ENCODE measurements at places on chromosomes 3 and 15. TPM values are rescaled to one million over a fixed set of nuclear protein-coding genes. Genes with fewer than 3 reads are reported as not detected.
A peak's percentile ranks its signal among the peaks of the same experiment; 100 is the strongest.

DNA sequence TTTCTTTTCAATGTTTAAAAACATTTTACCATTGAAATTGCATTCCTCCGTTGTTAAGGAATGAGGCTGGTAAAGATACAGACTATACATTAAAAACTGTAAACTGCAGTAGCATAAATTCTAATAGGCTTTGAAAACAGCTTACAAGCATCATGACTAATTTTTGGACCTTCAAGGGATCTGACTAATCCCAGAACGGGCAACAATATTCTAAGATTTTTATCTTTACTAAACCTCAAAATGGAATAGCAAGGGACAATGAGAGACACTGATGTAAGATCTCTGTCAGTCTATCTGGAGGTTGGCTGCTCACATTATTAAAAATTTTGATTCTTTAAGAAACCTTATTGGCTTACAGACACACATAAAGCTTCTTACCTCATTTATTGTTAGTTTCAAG is 74.7 kb downstream of the BTD start:
- DNase-seq = no peak

DNA sequence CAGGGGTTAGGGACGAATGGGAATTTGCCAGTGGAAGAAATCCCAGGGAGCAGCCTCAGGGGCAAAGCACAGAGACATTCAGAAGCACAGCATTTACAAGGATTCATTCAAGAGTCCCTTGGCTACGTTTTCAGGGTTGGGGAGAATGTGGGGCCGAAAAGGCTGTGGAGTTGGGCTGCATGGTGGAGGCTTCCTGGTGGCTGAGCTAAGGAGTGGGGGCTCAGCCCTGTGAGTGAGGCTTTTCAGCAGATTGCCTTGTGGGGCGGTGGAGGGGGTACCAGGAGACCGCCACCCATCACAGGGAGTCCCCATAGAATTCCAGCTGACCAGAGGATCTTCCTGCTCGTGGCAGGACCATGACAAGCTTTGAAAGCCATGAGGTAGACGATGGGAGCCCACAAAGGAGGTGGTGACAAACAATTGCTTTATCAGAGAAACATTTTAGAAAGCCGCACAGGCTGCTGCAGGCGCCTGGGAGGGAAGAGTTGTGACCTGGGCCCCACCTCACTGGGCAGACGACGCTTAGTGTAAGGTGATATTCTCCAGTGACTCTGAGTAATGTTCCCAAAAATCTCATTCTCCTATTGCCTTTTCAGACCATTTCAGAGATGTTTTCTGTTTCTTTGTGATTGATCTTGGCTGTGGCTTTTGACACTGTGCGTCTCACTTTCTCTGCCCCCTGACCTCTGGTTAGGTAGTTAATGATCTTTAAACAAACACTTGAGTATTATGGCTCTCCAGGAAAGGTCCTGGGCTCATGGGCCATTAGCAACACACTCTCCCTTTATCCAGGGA is 128.0 kb downstream of the DNAJB8 start:
- no peak for DNase-seq

GRCh38 chr3:116064646-116065045 is 380.6 kb downstream of the LSAMP start:
- DNase-seq = no peak

DNA sequence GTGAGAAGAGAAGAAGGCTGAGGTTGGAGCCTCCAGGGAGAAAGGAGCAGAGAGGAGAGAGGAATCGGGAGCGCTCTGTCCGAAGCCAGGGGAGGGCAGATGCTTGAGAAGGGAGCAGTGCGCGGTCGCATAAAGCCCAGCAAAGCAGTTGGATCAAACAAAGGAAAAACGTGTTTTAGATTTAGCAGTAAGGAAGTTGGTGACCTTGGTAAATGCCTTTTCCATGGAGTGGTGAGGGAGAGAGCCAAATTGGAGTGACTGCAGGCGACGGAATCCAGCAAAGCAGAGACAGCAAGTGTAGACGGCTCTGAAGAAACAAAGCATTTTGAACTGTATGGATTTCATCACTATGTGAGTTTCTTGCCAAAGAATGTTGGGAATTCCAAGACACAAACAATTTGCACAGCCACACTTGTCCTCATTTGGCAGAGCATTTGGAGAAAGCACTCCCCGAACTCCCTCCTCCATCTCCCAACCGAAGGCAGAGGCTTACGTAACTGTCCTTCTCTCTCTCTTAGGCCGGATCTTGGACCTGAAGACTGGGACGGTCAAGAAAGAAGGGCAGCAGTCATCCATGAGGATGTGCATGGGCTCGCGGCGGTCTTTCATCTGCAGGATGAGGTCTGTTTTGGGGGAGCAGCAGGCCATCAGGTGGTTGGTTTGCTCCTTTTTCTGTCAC is 103.6 kb downstream of the ARNT2 start:
- DNase-seq = no peak

- no peak for DNase-seq
Measured at GRCh38 chr3:41693799-41694198, 268.1 kb downstream of the ULK4 start.

DNA sequence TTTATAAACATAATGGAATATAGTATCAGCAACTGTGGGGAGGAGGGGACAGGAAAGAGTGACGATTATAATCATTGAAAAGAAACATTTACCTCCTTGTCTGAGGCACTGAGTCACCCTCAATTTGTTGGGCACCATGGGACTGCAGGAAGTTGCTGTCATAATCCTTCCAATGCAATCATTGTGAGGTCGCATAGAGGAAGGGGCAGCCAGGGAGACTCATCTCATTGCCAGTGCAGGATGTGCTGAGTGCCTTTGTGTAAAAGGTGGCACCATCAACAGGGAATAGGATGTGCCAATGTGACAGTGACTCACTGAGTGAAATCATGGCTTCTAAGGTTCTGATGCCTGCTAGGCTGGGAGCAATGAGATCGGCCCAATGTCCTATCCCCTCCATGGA is 300.4 kb upstream of the ADAMTS9 start:
- DNase-seq = no peak

DNA sequence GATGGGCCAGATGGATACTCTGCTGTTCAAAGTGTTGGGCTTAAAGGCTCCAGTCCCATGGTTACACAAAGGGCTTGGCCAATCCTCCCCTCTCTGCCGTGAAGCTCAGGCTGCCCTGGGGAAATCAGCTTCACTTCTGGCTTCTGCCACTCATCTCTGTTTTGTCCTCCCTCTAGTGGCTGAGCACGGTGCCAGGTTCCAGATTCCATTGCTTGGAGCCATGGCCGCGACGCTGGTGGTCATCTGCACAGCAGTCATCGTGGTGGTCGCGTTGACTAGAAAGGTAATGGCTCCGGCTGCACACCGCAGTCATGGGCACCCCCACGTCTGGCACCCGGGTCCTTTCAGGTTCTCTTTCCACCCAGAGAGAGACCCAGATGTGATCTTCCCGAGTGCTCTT is 5.6 kb downstream of the TIGIT start:
- DNase-seq = no peak

- DNase-seq = no peak
Measured at GRCh38 chr15:77312523-77312922, 107.4 kb downstream of the PEAK1 start.

DNA sequence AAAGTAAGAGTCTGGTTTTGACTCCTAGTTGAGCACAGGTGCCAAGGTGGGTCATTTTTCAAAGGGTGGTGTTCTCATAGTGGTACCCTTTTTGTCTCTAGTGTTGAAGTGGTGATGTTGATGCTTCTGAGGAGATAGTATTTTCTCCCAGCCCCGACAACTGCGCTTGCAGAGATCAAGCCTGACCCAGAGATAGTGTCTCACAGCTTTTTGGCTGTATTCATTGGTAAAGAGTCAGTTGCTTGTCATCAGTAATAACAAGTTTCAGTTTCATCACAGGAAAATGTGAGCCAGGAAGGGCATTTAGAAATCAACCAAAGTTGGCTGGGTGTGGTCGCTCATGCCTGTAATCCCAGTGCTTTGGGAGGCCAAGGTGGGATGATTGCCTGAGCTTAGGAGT is 139.3 kb downstream of the NFKBIZ start:
- DNase-seq = no peak

GRCh38 chr15:70802629-70803028 is 39.3 kb upstream of the UACA start:
- no peak for DNase-seq

DNA sequence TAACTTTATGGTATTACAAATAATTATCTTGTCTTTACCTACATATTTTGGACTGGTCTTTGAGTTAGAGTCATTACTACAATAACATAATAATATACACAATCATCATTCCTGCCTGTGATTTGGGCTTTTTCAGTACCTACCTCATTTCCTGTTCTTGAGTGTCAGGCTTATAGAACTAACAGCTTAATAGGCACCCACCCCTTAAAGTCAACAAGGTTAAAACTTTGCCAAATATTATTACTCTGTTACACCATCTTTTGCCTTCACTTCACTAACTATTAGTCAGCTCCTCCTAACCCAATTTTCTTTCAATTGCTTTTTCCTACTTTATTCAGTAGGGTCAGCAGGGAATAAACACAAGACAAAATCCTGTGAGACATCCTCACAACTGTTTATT is 488.7 kb upstream of the AGTR1 start:
- no peak for DNase-seq

DNA sequence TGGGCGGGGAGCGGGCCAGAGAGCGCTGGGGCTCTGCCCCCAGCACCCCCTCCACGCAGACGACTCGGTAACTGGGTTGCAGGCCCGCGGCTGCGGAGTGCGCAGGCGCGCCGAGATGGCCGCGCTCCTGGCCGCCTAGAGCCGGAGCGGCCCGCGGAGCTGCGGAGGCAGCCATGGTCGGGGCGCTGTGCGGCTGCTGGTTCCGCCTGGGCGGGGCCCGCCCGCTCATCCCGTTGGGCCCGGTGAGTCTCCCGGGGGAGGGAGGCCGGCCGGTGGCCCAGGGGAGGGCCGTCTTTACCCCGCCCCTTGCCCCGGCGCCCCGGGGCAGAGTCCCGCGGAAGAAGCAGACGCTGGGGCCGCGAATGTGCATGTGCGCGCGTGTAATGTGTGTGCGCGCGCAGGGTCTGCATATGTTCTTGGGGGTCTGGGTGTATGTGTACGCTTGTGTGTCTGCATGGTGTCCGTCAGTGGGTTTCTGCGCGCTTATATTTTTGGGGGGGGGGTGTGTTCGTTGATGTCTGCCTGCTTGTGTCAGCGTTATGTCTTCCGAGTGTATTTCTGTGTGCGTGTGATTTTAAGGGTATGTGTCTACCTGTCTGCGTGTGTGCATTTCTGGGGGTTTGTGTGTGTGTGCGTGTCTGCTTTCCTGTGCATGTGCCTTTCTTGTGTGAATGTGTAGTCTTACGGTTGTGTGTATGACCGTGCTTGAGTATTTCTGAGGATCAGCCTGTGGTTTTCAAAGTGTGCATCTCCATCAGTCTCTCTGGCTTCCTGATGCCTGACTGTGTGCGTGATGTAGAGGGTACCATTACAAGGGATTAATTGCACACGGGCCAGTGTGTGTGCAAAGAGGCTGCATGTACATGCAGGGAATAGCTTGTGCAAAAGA is at the start of gene ABHD14A:
TSS of gene ABHD14A (plus strand) at position 102 of the 889 bp plus-strand sequence. CDS start at position 174, 72 bp downstream.
- peak; percentile 78 for DNase-seq

DNA sequence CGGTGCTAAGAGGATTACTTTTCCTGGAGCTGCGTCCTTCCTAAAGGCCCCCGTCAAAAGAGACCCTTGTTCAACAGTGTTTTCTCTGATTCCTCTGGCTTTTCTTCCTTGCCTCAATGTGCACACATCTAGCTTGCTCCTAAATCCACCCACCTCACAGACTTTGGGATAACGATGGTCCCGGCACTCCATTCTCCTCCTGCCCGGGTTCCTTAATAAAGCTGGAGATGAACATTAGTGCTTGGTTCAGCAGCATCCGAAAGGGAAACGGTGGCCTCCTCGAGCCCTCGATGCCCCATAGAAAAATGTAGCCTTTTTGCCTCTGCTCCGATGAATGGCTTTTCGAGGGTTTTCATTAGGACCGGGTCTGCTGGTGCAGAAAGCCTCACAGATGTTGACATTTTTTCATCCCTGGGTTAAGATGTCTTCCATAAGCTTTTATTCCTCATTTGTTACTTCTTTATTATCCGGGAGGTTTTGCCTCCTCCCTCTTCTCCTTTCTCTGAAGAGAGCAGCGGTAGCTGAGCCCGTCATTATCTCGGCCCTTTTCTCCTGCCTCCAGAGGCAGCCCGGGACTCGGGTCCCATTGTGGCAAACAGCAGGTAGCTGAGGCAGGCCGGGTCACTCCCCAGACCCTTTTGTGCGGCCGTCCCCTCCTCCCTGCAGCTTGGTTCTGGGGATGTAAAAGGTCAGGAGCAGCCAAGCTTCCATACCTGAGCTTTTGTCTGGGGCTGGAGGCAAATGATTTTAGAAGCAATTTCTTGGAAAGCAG is 64.6 kb downstream of the CPN2 start:
- DNase-seq = no peak

- DNase-seq = no peak
Measured at GRCh38 chr3:102135316-102135715, 286.0 kb downstream of the NFKBIZ start.

GRCh38 chr3:14199641-14200040 is 21.0 kb downstream of the LSM3 start:
- no peak for DNase-seq

DNA sequence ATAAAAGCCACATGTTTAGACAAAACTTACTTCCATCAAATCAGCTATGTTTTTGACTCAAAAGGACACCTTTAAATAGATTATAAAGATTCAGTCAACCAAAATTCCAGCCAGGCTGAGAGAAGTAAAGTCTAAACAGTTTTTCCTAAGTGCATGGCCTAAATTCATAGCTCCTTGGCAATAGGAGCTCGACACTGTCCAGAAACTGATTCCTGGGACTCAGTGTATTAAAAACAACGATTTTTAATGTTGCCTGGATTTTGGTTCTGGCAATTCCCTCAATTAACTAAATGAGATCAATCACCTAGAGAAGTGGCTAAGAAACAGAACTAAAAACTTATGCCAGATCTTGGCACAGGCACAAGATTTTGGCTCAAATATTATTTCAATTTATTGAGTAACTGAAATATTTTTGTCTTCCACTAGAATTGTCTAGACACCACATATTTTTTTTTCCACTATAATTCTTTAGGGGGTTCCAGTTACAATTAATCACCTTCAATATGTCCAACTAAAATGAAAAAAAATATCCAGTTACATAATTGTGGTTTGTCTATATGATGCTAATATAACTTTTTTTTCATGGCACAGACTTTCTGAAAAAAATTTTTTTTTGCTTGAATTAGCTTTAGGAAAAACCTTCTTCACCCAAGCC is 135.9 kb downstream of the TFDP2 start:
- no peak for DNase-seq

DNA sequence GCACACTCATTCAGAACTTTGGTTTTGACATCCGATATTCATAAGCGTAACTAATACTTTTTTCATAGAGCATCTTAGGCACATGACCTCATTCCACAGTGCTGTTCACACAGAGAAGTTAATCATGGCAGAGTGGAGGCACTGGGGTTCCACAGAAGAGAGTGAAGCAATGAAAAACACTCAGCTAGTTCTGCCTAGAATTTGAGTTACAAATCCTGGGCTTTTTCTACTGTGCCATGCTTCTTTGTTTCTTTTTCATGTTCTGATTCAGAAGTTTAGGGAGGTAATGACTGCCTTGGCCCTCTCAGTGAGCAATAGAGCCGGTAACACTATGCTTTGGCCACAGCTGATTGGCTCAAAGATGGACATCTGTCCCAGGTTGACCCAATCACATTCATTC is 176.1 kb upstream of the MITF start:
- no peak for DNase-seq

- no peak for DNase-seq
Measured at GRCh38 chr15:92907229-92907628, 7.1 kb downstream of the CHD2 start.

GRCh38 chr3:169090559-169090958 is 573.0 kb downstream of the MECOM start:
- DNase-seq = no peak

The SNTN gene
- not detected for total RNA-seq

The SAMMSON gene
- total RNA-seq = not detected

The C3orf22 gene
- total RNA-seq = not detected

The COL6A6 gene
- 4.7 TPM for total RNA-seq

The COL6A5 gene
- total RNA-seq = not detected

The EXD1 gene
- not detected for total RNA-seq

Measured in left cardiac atrium (tissue), 4 donors.